ENCODE measurements at places on chromosomes 4 and X. TPM values are rescaled to one million over a fixed set of nuclear protein-coding genes. Genes with fewer than 3 reads are reported as not detected.

RIPPLY1 gene
- total RNA-seq: not detected

- no peak overlapping the region for H3K4me3 ChIP-seq
- peak; percentile 69 for DNase-seq
- H3K36me3 ChIP-seq: no peaks in the 10 kb centered on the region
- H3K27ac ChIP-seq: no peak overlapping the region
- H3K27me3 ChIP-seq: no peaks in the 10 kb centered on the region
- no peaks in the 10 kb centered on the region for H3K4me1 ChIP-seq
These were observed 5.9 kb upstream of the GRPEL1 start for GRCh38 chr4:7073526-7074390.

GRCh38 chr4:142278663-142279062, 567.4 kb downstream of the INPP4B start:
- H3K27ac ChIP-seq: no peak overlapping the region
- DNase-seq: no peak
- no peaks in the 10 kb centered on the region for H3K4me1 ChIP-seq

GRCh38 chr4:36322921-36323354, 41.5 kb downstream of the DTHD1 start:
- H3K27me3 ChIP-seq: no peaks in the 10 kb centered on the region
- no peak for DNase-seq
- no peak overlapping the region for H3K27ac ChIP-seq
- no peaks in the 10 kb centered on the region for H3K36me3 ChIP-seq
- no peaks in the 10 kb centered on the region for H3K4me1 ChIP-seq

DNA sequence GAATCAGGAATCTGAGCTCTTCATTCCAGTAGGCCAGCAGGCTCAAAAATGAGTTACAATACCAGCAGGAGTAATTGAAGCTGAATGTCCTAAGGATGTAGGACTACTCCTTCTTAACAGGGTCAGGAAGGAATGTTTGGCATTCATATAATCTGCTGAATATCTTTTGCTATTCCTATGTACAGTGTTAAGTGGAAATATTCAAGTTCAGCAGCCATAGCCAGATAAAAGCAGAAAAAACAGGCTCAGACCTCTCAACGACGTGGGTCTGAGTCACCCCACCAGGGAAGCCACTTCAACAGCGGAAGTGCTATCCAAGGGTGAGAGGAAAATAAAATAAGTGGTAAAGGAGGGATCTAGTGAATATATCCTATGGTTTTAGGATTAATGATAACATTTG, 577.0 kb downstream of the SPOCK3 start:
- no peaks in the 10 kb centered on the region for H3K36me3 ChIP-seq
- H3K27ac ChIP-seq: no peak overlapping the region
- DNase-seq: no peak
- no peaks in the 10 kb centered on the region for H3K4me1 ChIP-seq
- H3K4me3 ChIP-seq: no peak overlapping the region
- H3K27me3 ChIP-seq: no peaks in the 10 kb centered on the region

SCRG1 gene
- total RNA-seq: not detected

CLCN5 gene
- total RNA-seq: 5.9 TPM

PALLD gene
- total RNA-seq: 15.7 TPM

DNA sequence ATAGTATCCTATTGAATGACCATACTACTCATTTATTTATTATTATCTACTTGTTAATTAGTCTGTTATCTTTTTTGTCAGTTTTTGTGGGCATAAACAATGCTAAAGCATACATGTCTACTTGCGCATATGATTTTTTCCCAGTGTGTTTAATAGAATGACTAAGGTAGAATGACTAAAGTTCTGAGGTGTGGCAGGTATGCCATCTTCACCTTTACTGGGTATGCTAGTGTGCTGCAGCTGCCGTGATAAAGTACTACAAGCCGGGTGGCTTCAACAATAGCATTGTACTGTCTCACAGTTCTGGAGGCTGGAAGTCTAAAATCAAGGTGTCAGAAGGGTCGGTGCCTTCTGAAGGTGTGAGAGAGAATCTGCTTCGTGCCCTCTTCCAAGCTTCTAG, 19.2 kb downstream of the CD38 start:
- no peak overlapping the region for H3K27ac ChIP-seq
- H3K27me3 ChIP-seq: no peaks in the 10 kb centered on the region
- no peak overlapping the region for H3K4me3 ChIP-seq
- no peaks in the 10 kb centered on the region for H3K4me1 ChIP-seq
